AG04450 (cell line): ENCODE measurements at places on chromosomes 12 and 14. TPM values are rescaled to one million over a fixed set of nuclear protein-coding genes. Genes with fewer than 3 reads are reported as not detected.

Gene PELI2
- polyA plus RNA-seq = 25.7 and 27.2 TPM in 2 replicates

Gene SLC38A4
- 7.5 and 12.0 TPM in 2 replicates for polyA plus RNA-seq

Gene LLPH
- 18.6 and 25.7 TPM in 2 replicates for polyA plus RNA-seq

Gene GZMH
- not detected in 2 replicates for polyA plus RNA-seq

- no peak for DNase-seq
Measured at GRCh38 chr14:36856095-36856878, 194.6 kb downstream of the PAX9 start.

GRCh38 chr12:112182499-112182898, 57.1 kb downstream of the TRAFD1 start:
- DNase-seq = no peak

DNA sequence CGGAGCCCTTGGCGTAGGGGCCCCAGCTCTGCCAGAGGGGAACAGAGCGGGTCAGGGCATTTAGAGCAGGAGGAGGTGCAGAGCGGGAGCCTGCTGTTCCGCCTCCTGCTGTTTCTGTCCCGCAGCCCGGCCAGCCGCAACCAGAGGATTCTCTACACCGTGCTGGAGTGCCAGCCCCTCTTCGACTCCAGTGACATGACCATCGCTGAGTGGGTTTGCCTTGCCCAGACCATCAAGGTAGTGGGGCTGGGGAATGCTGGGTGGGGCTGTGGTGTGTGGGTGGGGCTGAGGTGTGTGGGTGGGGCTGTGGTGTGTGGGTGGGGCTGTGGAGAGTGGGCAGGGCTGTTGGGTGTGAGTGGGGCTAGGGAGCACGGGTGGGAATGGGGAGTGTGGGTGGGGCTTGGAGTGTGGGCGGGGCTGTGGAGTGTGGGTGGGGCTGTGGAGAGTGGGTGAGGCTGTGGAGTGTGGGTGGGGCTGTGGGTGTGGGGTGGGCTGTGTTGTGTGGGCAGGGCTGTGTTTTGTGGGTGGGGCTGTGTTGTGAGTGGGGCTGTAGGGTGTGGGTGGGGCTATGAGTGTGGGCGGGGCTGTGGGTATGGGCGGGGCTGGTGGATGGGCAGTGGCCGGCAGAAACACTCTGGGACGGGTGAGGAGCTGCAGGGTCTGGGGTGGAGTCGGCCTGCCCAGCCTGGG, 8.0 kb downstream of the ASPG start:
- no peak for DNase-seq
